ENCODE measurements at places on chromosomes 13 and 19. TPM values are rescaled to one million over a fixed set of nuclear protein-coding genes. Genes with fewer than 3 reads are reported as not detected.

DNA sequence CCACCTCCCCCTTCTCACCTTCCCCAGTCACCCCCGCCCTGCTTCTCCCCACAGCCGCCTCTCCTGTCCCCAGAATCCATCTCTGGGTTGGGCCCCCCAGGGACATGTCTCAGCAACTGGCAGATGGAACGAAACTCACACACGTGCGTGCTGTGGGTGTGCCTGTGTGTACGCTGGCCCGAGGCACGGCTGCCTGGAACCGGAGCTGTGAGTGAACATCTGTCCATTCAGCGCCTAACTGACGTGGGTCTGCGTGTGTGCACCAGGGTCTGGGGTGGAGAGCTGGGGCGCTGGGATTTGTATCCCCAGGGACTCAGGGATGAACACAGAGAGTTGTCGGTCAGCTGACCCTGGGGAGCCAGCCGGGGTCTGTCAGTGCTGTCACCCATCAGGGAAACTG, 752 bp upstream of the HAS1 start:
- DNase-seq, result peak; percentile 69

DNA sequence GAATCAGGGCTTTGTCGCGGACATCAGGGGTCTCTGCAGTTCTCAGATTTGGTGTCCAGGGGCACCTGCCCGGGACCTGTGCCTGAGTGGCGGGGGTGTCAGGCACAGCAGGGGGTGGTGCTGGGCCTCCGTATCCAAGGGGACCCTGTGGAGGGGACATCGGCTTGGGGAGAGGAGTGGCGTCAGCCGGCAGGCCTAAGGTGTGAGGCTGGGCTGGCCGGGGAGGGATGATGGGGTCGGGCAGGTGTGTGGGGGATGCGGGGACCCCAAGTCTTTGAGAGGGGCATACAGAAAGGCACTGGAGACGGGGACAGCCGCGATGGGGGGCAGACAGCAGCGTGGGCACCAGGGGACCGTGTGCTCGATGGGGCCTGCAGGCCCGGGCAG, 2.5 kb downstream of the EFNA2 start:
- DNase-seq, result no peak

GRCh38 chr13:42486711-42487198, 87.2 kb upstream of the TNFSF11 start:
- peak; percentile 69 for DNase-seq

DNA sequence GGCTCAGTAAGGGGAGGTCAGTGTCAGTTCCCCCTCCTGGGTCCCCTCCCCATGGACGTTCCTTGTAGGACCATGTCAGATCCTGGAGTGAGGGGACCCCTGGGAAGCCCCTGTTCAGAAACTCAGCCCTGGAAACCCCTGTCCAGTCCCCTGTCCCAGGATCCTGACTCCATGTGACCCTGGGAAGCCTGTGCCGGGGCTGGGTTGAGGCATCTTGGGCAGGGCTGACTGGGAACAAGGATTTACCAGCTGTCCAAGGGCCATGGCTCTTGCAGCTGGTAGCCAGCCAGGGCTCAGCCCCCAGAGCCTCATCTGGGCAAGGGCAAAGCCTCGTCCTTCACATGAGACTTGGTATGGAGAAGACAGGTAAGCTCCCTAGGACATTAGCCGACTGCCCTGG, 25.1 kb downstream of the CEACAM4 start:
- DNase-seq, result no peak

DNA sequence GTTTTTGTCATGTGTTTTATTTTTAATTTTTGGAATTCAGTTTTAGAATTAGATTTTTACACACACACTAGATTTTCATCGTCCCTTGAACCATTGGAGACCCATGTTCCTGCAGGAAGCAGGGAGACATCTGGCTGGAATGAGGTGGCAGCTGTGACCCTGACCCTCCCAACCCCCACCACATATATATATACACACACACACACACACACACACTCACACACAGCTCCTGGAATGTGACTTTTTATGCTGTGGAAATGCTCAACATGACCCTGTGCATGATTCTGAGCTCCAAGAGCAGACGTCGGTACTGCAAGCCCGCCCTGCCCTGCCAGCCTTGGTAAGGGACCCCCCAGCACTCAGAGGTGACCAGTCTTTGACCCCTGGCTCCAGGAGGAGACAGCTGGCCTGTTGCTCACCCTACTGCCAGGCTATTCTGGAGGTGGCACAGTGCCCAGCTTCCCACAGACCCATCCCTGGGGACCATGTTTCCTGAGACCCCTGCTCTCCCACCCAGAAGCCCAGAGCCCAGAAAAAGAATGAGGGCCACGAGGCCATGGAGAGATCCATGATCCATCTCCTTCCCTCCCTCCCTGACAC, 103.2 kb upstream of the VSTM2B start:
- no peak for DNase-seq

DNA sequence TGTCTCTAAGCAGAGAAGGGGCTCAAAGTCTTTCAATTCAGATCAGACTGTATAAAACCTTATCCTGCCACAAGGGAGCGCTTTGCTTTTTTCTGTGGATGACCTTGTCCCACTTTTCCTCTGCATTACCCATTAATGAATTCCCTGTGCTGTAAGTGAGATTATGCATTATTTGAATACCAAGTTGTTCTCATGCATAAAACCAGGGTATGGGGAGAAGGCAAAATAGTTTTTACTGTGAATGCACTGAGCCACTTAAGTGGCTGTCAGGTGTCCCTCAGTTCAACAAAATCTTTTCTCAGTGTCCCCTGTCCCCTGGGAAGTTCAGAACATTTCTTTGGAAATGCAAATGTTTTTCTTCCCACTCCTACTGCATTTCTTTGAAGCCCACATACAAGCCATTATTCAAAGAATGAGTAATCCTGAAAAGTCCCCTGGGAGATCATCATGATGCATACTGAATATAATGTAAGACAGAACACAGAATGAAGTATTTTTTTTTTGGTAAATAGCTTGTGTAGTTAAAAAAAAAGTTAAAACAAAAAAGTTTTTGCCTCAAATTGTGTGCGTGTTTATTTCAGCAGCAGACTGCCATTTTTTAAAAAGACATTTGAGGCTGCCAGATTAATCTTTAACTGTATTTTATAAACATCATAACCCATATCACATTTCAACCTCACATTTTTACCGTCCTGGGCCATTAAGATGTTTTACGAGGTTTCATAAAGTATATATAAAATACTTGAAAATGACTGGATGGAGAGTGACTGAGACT, 506.7 kb upstream of the PCDH9 start:
- peak; percentile 35 for DNase-seq

DNA sequence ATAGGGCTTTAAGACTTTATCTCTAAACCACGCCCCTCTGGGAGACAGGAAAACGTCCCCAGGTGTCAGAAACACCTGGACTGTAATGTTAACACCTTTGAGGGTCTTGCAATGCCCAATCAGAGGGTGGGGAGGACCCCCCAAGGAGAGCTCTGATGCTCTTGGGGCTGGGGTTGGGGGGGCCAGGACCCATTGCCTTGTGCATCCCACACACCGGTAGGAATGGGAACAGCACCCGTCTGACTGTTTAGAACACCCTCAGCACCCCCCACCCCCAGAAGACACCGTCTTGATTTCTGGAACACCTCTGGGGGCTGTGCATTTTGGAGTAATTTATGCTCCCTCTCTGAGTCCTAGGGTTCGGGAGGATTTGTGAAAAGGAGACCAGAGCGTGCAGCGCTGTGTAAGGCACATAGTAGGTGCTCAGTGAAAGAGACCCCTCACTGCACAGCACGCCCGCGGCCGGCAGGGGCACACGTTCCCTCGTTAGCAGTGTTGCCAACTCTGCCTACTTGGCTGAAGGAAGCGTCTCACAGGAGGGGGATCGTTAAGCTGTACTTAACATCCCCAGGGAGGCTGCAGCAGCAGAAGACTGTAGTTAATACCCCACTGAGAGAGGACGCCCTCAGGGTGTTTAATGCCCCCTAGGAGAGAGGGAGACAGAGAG, 2.8 kb upstream of the ERFL start:
- peak; percentile 53 for DNase-seq

The KIR2DL1 gene
- not detected for total RNA-seq

The LILRA1 gene
- total RNA-seq, result not detected

Data from GM23248 (cell line).